Sigmoid colon (tissue), 7 donors: ENCODE measurements at places on chromosomes 1 and 21. TPM values are rescaled to one million over a fixed set of nuclear protein-coding genes. Genes with fewer than 3 reads are reported as not detected.

DCST1 gene
- not detected for total RNA-seq

BTBD8 gene
- 7.5 TPM for total RNA-seq

FTCD gene
- not detected for total RNA-seq

MYOG gene
- not detected for total RNA-seq

HIVEP3 gene
- 3.1 TPM for total RNA-seq

TMEM269 gene
- not detected for total RNA-seq

GREM2 gene
- total RNA-seq: 17.8 TPM

- no peaks in the 10 kb centered on the region for H3K27me3 ChIP-seq
- H3K36me3 ChIP-seq: peaks cover 58% of the 10 kb centered on the region
- peaks cover 22% of the 10 kb centered on the region for H3K4me1 ChIP-seq
- no peak overlapping the region for H3K4me3 ChIP-seq
- no peak for DNase-seq
These were observed 3.3 kb upstream of the HMGN2 start for GRCh38 chr1:26468911-26469310.

DNA sequence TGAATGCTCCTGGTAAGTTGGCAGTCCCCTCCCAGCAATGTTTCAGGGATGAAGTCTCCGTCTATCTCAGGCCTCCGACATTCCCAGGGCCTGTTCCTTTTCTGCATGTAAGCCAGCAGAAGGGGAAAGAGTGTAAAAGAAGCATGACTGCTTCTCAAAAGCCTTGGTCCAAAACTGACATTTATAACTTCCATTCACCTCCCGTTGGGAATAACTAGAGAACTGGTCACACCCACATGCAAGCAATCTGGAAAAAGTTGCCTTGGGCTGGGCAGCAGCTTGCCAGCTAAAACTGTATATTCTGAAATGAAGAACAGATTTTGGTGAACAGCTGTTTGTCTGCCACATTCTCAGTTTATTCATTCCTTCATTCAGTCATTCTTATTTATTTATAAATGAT lies 24.2 kb upstream of the NPL start:
- H3K27ac ChIP-seq: no peak overlapping the region
- DNase-seq: no peak
- H3K27me3 ChIP-seq: no peaks in the 10 kb centered on the region
- no peak overlapping the region for H3K4me3 ChIP-seq

GRCh38 chr1:182299728-182300616 lies 91.6 kb downstream of the GLUL start:
- H3K4me3 ChIP-seq: no peak overlapping the region
- peak; percentile 76 for DNase-seq
- peaks cover 5% of the 10 kb centered on the region for H3K4me1 ChIP-seq
- H3K27me3 ChIP-seq: no peaks in the 10 kb centered on the region
- no peaks in the 10 kb centered on the region for H3K36me3 ChIP-seq

DNA sequence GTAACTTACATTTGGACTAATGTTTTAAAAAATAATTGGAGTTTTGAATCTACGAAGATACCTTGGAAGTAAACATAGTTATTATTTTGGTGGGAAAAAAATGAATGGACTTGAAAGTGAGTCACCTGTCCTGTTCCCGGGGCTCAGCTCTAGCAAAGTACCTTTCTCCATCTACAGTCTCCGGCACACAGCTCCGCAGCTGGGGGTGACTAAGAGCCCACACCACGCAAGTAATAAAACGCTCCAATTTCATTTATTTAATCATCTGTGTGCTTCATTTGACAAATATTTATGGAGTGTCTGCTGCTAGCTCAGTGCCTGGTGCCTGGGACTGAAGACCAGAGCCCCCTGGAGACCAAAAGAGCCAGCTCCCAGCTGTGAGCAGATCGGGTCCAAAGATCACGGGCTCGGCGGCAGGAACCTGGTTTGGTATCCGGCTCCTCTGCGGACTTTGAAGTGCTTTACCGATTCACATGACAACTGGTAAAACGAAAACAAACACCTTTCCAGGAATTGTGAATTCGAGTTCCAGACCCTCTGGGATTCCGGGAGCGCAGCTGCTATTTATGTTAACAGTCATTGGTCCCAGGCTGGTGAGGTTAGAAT lies 1.7 kb upstream of the RIPK4 start:
- peak; percentile 63 for DNase-seq
- H3K4me1 ChIP-seq: peaks cover 30% of the 10 kb centered on the region
- peaks cover 100% of the 10 kb centered on the region for H3K27me3 ChIP-seq

- DNase-seq: no peak
- no peak overlapping the region for H3K4me3 ChIP-seq
- H3K4me1 ChIP-seq: peaks cover 14% of the 10 kb centered on the region
- H3K27me3 ChIP-seq: no peaks in the 10 kb centered on the region
- no peaks in the 10 kb centered on the region for H3K36me3 ChIP-seq
These were observed 55.3 kb upstream of the DSCAM start for GRCh38 chr21:40902299-40902698.

DNA sequence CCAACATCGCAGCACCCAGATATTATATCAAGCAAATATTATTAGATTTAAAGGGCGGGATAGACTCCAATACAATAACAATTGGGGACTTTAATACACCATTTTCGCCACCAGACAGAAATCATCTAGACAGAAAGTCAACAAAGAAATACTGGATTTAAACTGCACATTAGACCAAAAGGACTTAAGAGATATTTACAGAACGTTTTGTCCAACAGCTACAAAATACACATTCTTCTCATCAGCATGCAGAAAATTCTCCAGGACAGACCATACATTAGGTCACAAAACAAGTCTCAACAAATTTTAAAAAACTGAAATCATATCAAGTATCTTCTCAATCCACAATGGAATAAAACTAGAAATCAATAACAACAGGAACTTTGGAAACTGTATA lies 121.2 kb downstream of the ACBD6 start:
- H3K4me1 ChIP-seq: no peaks in the 10 kb centered on the region
- DNase-seq: no peak
- H3K36me3 ChIP-seq: no peaks in the 10 kb centered on the region
- no peaks in the 10 kb centered on the region for H3K27me3 ChIP-seq

- no peak overlapping the region for H3K4me3 ChIP-seq
- no peaks in the 10 kb centered on the region for H3K4me1 ChIP-seq
- H3K36me3 ChIP-seq: no peaks in the 10 kb centered on the region
- no peaks in the 10 kb centered on the region for H3K27me3 ChIP-seq
These were observed 202.0 kb downstream of the FMN2 start for GRCh38 chr1:240293706-240294105.

DNA sequence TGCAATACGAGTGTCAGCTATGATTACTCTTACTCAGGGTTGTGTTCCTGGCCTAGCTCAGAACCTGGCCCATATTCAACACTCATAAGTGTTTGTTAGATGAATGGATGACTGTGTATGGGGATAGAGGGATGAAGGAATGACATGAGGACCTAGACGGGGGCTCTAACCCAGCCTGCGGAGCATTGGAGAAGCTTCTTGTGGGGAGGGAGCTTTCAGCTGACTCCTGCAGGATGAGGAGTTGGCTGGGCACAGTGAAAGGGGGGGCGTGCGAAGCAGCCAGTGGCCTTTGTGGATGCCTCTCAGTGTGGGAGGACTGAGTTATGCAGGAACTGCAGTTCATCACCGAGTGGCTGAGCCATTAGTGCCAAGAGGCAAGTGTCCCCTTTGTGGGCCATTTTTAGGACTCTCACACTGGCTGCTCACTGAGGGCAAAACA lies 1.2 kb upstream of the EXTL1 start:
- no peak overlapping the region for H3K4me3 ChIP-seq
- no peak for DNase-seq
- no peaks in the 10 kb centered on the region for H3K36me3 ChIP-seq

- H3K4me3 ChIP-seq: no peak overlapping the region
- no peaks in the 10 kb centered on the region for H3K36me3 ChIP-seq
- no peak overlapping the region for H3K27ac ChIP-seq
- DNase-seq: no peak
- H3K27me3 ChIP-seq: no peaks in the 10 kb centered on the region
- H3K4me1 ChIP-seq: no peaks in the 10 kb centered on the region
These were observed 256.2 kb upstream of the OLFM3 start for GRCh38 chr1:102252731-102253505.

DNA sequence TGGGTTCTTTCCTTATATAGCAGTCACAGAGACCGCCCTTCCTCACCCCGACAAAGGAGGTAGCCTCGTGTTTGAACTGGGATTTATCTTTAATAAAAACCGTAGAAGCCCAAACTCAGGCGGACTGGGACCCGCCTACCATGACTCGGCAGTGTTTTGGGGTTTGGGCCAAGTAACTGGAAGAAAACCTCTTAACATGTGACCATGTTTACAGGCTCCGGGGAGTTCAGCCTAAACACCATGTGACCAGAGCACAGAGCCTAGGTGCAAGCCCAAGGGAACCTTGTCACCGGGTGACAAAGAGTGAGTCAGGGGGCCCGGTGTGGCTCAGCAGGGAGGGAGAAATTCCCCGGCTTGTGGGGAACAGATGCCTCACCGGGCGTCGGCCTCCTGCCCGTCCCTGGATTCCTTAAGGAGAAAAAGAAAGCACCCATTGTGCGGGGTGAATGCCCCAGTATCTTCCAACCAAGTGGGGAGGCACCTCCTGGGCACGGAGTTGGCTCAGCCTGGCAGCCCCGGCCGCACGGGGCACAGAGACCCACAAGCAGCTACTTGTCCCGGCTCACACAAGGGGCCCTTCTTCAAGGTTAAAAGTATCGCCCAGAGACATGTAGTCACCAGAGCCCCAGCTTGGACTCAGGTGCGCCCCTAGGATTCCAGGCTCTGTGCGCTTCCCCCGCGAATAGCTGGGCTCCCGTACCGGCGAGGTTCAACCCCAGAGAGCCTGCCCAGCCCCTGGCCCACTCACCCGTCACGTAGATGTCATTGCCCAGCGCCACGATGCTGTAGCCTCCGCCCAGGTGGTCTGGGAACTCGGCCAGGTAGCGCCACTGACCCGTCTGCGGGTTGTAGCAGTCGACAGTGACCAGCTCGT lies 1.4 kb downstream of the KLHL21 start:
- no peaks in the 10 kb centered on the region for H3K27me3 ChIP-seq
- peak; percentile 94 for DNase-seq
- H3K27ac ChIP-seq: peak overlapping the region; percentile 99
- H3K4me1 ChIP-seq: peaks cover 62% of the 10 kb centered on the region
- peaks cover 14% of the 10 kb centered on the region for H3K36me3 ChIP-seq
- peak overlapping the region; percentile 77 for H3K4me3 ChIP-seq

DNA sequence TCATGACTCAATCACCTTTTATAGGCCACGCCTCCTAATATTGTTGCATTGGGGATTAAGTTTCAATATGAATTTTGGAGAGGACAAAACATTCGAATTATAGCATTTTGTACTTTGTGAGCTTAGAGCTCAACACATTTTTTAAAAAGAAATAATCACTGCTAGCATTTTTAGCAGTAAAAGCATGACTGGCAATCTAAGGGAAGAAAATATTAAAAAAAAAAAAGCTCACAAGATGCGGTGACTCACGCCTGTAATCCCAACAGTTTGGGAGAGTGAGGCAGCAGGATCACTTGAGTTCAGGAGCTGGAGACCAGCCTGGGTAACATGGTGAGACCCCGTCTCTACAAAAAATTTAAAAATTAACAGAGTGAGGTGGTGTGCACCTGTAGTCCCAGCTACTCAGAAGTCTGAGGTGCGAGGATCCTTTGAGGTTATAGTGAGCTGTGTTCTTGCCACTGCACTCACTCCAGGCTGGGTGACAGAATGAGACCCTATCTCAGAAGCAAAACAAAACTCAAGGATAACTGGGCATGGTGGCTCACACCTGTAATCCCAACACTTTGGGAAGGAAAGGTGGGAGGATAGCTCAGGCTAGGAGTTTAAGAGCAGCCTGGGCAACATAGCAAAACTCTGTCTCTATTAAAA lies 28.8 kb upstream of the DIPK1A start:
- no peak overlapping the region for H3K27ac ChIP-seq
- DNase-seq: no peak
- H3K36me3 ChIP-seq: no peaks in the 10 kb centered on the region
- H3K4me3 ChIP-seq: no peak overlapping the region
- no peaks in the 10 kb centered on the region for H3K27me3 ChIP-seq

GRCh38 chr1:48007047-48007446 lies 9.9 kb upstream of the TRABD2B start:
- H3K4me1 ChIP-seq: no peaks in the 10 kb centered on the region
- H3K27ac ChIP-seq: no peak overlapping the region
- no peak overlapping the region for H3K4me3 ChIP-seq

- H3K4me3 ChIP-seq: no peak overlapping the region
- DNase-seq: no peak
- no peaks in the 10 kb centered on the region for H3K36me3 ChIP-seq
- no peak overlapping the region for H3K27ac ChIP-seq
- H3K27me3 ChIP-seq: no peaks in the 10 kb centered on the region
These were observed 18.3 kb upstream of the NPHP4 start for GRCh38 chr1:6010554-6010953.

DNA sequence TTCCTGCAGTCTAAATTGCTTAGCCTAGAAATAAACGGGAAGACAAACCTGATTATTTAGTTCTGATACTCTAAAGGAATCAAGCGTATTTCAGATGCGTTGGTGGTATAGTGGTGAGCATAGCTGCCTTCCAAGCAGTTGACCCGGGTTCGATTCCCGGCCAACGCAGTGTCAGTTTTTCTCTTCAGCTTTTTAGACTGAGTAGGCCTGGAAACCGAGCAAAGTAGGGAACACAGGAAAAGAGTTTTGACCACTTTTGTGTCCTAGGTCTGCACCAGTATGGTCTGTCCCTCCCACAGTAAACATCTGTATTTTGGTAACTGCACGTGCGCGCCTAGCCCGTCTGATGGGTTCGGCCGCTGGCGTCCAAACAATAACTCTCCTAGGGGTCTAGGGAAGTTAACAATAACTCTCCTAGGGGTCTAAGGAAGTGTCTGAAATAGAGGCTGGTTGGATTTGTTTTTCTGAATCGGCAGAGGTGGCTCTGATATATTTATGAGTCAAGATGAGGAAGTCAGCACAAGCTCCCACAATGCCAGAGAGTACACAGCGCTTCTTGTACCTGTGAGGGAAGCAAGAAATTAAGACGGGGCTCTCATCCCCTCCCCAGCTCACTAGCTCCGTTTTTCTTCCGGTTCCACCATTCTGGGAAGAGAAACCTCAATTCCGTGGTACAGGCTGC lies 15.6 kb upstream of the HJV start:
- H3K4me1 ChIP-seq: no peaks in the 10 kb centered on the region
- no peaks in the 10 kb centered on the region for H3K27me3 ChIP-seq
- DNase-seq: peak; percentile 91
- H3K4me3 ChIP-seq: peak overlapping the region; percentile 63
- peak overlapping the region; percentile 94 for H3K27ac ChIP-seq
- H3K36me3 ChIP-seq: no peaks in the 10 kb centered on the region
